ENCODE measurements at places on chromosomes 11 and 22.

- DNase-seq = peak; percentile 92
These were observed 48.8 kb upstream of the FIBIN start for GRCh38 chr11:26944866-26945664.

DNA sequence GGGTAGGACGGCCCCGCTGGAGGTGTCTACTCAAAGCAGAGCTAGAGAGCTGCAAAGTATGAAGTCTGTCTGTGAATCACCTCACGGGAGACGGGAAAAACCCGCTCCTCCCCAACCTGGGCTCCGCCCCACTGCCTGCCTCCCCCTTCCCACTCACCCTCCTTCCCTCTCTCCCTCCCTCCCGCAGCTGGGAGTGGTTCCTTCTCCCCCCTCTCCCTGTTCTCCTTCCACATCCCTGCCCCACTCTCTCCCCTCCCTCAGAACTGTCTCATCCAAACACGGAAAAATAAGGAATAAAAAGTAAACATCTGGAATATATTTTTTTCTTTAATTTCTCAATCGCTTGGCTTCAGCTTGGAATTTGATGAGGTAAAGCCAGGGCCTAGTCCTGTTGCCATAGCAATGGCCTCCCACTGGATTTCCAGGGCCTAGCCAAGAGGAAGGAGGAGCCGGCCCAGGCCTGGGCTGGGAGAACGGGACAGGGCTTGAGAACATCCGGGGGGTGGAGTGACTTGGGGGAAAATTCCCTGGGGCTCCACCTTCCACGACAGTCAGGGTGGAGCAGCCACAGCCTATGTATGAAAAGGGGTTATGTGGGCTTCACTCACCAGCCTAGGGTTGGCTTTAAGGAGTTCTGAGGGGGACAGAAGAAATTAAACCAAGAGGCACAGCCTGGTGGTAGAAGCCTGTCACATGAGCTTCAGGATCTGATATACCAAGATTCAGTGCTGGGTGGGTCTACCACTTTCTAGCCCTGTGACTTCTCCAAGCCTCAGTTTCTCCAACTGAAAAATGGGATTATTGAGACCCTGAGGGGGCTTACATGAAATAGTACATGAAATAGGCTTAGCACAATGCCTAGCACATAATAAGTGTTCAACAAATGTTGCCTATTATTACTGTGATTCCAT is 2.2 kb downstream of the TNKS1BP1 start:
- DNase-seq = peak; percentile 99

GRCh38 chr11:37558619-37559210 is 960.7 kb upstream of the RAG2 start:
- no peak for DNase-seq

DNA sequence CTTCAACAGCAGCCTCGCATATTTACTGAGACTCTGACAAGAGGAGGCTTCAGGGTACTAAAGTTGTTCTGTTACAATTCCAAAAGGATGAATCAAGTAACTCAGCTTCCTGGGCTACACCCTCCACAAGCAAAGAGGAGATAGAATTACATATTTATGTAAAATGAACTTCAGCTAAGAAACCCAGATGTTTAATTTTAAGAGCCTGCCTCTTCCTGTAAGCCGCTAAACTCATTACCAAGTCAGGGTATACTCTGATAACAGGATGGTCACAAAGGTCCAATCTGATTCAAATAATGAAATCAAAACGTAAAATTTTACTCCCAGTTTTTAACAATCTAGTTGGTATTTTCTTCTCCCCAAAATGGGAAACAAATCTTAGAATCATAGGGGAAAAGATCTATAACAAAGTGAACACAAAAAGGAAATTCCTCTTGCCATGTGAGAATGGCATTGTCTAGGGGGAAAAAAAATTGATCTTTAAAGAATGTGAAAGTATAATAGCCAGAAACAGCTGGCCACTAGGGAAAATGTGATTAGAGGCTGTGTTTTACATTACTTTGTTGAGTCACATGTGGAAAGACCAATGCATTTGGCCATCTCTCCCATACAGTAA is 30.9 kb downstream of the CHEK2 start:
- peak; percentile 86 for DNase-seq

DNA sequence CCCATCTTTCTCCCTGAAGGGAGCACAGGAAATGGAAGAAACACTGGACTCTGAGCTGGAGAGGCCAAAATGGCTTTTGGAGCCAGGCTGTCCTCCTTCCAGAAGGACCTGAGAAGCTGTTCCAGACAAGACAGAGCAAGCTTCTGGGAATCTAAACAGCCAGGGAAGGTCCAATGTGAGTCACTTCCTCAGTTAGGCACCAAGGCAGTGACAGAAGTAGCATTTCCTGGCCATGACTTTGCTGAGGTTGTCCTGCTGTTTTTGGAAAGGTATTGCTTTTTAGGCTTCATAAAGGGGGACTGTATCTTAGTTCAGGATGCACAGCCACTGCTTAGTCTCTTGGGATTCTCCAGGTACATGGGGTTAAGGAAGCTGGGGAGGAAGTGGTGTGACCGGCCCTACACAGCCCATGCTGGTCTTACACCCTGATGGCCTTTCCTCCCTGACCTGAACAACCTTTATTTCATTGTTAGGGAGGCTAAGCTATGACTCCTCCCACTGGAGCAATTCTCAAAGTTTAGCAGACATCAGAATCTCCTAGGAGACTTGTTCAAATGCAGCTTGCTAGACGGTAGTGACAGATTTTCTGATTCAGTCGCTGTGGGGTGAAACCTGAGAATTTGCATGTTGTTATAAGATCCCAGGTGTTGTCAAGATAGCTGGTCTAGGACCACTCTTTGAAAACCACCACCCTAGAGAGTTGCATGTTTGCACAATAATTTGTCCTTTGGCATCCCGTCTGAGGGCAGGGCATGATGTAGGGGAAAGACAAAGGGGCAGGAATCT is 6.8 kb upstream of the INSC start:
- no peak for DNase-seq

GRCh38 chr11:100396266-100396665 is 290.8 kb upstream of the ARHGAP42 start:
- no peak for DNase-seq

- DNase-seq = peak; percentile 98
These were observed 223.4 kb upstream of the PITPNB start for GRCh38 chr22:28142361-28142961.

DNA sequence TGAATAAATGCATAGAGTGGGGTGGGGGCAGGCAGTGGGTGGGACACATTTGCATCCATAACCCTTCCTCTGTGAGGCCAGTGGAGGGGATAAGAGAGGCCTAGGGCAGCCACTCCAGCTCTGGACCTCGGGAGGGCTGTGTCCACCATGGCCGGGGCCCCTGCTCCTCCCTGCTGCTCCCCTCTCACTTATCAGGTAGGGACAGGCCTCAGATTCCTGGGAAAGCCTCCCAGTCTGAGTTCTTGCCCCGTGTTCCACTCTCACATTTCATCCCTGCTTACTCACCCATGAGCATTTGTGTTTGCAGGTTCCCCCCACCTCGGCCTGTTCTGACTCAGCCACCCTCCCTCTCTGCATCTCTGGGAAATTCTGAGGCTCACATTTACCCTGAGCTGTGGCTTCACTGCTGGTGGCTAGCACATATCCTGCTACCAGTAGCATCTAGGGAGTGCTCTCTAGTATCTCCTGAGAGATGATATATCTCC is 128.7 kb upstream of the TOP3B start:
- DNase-seq = peak; percentile 77

DNA sequence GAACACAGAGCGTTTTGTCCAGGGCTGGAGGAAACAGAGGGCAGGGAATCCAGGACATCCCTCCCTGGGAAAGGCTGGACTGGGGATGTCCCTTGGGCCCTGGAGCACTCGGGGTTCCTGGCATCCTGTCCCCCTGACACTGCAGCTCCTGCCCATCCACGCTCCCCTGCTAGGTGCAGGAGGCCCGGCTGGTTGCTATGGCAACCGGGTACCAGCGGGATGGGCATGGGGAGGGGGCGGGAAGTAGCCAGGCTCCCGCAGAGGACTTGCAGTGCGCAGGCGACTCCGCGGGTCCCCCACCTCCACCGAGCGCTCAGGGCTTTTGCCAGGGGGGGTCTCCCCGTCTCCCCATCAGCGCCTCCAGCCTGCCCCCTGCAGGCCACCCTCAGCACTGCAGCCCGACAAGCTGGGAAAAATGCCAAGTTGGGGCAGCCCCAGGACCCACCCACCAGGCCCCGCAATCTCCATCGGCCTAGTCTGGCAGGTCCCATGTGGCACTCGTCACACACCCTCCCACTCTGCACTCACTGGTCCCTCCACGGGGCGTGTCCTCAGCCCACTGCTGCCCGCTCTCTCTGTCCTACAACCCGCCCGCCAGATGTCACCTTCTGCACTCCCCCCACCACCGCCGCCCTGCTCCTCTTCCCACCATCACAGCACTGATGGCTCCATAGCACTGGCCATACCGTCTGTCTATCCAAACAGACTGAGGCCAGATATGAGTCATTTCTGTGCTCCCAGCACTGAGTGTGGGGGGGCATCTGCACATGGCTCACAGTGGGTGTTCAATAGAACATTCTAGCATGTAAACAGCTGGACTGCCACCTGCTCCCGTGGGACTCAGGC is 31.5 kb downstream of the KIAA0930 start:
- peak; percentile 75 for DNase-seq

GRCh38 chr22:42397332-42398249 is 34.6 kb downstream of the NFAM1 start:
- no peak for DNase-seq

DNA sequence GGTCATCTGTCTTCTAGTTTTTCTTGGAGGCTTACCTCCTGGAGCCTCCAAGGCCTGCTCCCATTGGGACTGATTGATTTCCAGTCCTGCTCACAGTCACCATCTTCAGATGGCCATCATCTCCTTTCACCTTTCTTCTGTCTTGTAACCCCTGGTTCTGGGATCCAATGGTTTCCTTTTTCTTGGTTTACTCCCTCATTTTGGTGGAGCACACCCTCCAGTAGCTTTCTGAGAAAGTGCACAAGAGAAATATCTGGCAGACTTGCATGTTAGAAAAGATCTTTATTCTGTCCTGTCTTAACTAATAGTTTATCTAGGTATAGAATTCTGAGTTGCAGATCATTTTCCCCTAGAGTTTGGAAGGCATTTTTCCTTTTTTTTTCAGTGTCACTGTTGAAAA is 50.9 kb downstream of the MPPED1 start:
- DNase-seq = no peak

GRCh38 chr11:77038825-77039326 is 4.7 kb downstream of the B3GNT6 start:
- DNase-seq = no peak

GRCh38 chr22:45166932-45167331 is 3.2 kb downstream of the NUP50 start:
- DNase-seq = no peak

DNA sequence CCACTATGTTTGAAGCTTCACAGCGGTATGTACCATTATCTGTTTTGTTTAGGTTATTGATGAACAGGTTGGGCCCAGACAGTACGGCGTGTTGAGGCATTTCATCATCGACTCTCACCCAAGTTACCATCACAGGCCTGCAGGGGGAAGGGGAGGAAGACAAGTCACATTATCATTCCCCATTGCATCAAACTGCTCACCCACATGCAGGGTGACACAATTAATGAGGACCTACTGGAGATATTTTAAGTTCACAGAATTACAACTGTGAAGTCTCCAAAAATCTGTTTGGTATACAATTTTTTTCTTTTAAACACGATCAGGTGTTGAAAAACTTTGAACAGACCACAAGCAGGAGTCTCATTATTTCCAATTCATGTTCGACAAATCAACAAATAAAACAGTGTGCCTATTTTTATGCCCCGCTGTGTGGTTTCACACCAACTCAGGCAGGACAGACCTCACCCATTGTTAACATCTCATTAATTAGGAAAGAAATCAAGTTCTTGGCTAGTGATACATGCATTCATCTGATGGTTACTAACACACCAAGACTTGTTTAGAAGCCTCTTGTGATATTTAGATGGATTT is 289.5 kb downstream of the CADM1 start:
- no peak for DNase-seq

- no peak for DNase-seq
These were observed 2.4 kb downstream of the CHEK1 start for GRCh38 chr11:125627236-125627910.

DNA sequence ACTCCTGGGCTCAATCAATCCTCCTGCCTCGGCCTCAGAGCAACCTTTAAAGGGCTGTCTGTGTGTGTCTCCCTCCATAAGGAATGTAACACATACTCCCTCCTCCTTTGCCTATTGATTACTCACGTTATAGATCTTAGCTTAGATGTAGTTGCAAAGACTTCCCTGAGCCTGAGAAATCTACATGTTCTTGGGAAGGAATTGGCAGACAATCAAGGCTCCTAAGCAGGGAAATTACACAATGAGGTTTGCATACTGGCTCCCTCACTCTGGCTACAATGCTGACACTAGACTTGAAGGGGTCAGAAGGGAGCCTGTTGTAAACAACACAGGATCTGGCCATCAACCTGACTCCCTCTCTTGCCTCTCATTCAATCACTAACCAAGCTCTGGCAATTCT is 5.2 kb upstream of the OLFML1 start:
- DNase-seq = peak; percentile 40

- peak; percentile 12 for DNase-seq
These were observed 15.8 kb upstream of the CHADL start for GRCh38 chr22:41256254-41257253.

- DNase-seq = no peak
These were observed 3.7 kb downstream of the ADAMTS15 start for GRCh38 chr11:130452176-130452575.

DNA sequence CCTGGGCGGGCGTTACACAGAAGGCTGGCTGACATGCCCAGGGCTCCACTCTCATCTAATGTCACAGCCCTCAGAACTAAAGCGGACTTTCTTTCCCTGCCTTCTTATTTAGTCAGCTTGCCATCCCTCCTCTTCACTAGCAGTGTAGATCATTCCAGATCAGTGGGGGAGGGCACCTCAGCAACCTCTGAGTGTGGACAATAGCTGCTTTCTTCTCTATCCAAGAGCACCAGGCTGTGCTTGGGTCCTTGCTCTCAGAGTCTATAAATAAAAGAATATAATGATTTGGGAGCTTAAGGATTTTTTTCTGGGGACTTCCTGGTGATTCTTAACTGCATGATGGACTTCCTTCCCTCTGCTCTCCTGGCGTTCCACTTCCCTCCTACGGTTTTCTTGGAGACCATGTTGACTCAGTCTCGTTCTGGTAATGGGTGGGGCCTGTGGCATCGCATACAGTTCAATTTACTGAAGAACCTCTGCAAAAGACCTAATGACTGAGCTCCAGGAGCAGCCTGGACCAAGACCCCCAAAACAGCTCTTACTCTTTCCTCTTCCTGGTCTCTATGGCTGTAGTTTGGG is 2.9 kb upstream of the HMBS start:
- no peak for DNase-seq

GRCh38 chr22:20231514-20232236 is 36.4 kb downstream of the RTN4R start:
- DNase-seq = no peak

GRCh38 chr11:121961321-121961801 is 154.7 kb downstream of the BLID start:
- DNase-seq = peak; percentile 26

GRCh38 chr22:26259510-26259909 is 90.2 kb downstream of the SEZ6L start:
- peak; percentile 20 for DNase-seq

Data from fibroblast of upper back skin (primary cell).